ENCODE measurements at places on chromosomes 4 and X.

- no peak for DNase-seq
These were observed 2.2 kb downstream of the FTSJ1 start for GRCh38 chrX:48477960-48478755.

DNA sequence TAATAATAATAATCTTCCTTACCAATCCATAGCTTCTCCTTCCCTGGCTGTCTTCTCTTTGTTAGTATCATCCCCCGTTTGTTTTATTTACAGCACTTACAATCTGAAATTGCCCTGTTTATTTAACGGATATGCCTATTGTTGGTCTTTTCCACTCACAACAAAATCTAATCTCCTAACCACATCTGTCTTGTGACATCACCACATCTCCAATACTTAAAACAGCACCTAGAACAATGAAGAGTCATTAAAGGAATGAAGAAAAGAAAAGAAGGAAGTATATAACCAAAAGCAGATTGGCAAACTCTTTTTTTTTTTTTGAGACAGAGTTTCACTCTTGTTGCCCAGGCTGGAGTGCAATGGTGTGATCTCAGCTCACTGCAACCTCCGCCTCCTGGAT lies 38.7 kb upstream of the JADE1 start:
- DNase-seq: no peak

DNA sequence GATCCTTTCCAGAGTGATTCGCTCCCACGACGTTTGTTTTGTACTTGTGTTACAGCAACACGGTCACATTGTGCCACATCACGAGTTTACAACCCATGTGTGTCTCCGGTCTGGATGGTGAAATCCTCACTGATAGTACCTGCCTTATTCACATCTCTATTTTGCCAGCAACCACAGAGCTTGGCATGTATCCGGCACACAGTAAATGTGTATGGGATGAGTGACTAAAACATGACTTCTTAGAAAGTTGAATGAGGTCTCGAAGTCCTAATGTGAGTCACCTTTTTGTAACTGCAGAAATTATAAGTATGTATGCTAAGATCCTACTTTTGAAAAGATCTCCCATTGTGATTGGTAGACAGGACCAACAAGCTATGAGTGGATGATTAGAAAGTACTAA lies 7.5 kb downstream of the STOX2 start:
- DNase-seq: no peak

GRCh38 chr4:159024266-159024665 lies 78.6 kb upstream of the RAPGEF2 start:
- DNase-seq: no peak

DNA sequence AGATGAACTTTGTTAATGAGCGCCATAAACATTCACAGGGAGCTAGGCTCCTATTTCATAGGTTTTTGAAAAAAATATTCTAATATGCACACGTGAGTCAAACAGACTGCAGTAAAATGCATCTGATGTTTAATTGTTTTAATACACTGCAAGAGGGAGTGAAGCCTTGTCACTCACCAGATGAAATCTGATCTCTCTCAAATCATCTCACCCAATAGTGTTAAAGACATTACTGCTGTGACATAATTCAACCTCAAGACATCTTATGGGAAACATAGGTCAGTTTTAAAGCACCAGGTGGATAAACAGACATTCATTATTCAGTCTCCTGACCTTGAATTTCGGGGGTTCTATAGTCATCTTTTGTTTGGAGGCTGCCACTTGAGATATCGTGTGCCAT lies 148.3 kb downstream of the MAML3 start:
- DNase-seq: no peak

Data from stimulated activated CD4-positive, alpha-beta T cell treated with anti-CD3 and anti-CD28 coated beads, Interleukin-4, amount 100 ng/mL, for 4 hours (primary cell).